Stimulated activated CD4-positive, alpha-beta T cell treated with anti-CD3 and anti-CD28 coated beads, Interleukin-2, amount 100 ng/mL, for 48 hours (primary cell): ENCODE measurements at places on chromosomes 11 and 22.

- no peak for DNase-seq
These were observed 22.3 kb downstream of the APOL5 start for GRCh38 chr22:35739931-35740380.

GRCh38 chr11:32068134-32068870 is 22.6 kb upstream of the RCN1 start:
- no peak for DNase-seq

DNA sequence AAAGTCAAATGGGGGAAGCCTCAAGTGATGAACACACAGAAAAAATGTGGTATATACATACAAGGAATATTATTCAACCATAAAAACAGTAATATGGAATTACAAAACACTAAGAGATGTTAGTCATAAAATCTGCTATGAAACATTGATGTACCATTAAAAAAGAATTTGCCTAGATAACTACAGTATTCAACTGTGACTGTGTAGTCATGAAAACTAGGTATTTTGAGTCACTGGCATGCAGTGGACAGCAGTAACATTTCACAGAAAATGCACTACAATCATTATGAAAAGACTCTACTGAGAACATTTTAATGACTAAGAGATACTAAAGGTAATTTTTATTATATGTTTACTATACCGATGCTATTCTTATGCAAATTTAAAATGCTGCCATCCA is 11.7 kb downstream of the ZNF195 start:
- DNase-seq = no peak

GRCh38 chr22:24894998-24895397 is 51.5 kb downstream of the LHFPL7 start:
- DNase-seq = no peak

DNA sequence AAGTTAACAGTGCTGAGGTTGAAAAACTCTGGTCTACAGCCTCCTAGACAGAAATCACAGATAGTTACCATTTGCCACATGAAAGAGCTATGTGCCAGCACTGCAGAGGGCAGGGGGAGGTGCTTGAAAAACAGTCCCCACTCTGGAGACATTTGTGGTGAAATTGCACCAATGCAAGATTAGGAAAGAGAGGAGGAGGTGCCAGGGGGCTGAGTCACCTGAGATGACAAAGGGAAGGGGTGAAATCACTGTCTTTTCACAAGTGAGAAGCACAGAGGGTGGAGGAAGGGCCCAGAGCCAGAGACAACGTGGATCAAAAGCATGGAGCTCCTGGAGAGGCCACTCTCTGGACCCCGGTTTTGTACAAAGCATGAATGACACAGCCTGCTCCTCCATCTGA is 196.3 kb downstream of the BUD13 start:
- DNase-seq = no peak

- DNase-seq = no peak
These were observed 4.6 kb upstream of the TMEM126A start for GRCh38 chr11:85643191-85643614.

GRCh38 chr11:127074151-127074761 is 73.7 kb upstream of the KIRREL3 start:
- no peak for DNase-seq

DNA sequence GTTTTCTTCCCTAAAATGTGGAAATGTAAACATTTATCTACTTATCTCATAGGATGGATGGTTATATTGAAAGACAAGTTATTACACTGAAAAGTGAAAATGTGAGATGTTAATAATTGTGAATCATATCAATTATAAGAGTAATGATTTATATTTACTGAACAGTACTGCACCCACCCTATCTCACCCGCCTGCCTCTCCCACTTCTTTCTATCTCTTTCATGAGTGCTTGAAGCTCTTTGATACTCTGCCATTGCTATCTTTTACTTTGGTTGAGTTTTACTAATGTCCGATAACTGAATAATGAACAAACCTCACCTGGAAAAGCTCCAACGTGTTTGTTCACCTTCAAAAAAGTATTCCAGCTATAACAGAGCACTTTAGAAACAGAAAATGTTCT is 263.0 kb upstream of the UBASH3B start:
- DNase-seq = no peak

DNA sequence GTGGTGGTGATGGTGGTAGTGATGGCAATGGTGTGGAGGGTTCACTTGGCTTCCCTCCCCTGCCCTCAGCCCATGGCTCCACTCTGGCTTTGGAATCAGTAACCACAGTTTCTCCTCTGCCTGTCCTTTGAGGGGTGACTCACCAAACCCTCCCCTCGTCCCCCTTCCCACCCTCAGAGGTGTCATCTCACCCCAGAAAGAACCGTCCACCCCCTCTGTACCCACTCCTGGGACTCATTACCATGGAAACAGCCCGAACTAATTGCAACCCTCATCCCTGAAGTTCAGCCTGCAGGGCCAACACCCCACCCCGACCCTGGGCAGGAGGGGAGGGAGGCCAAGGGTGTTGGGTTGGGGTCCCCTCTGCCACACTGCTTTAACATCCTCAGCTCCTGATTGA is 26.6 kb downstream of the PHLDB1 start:
- DNase-seq = no peak

DNA sequence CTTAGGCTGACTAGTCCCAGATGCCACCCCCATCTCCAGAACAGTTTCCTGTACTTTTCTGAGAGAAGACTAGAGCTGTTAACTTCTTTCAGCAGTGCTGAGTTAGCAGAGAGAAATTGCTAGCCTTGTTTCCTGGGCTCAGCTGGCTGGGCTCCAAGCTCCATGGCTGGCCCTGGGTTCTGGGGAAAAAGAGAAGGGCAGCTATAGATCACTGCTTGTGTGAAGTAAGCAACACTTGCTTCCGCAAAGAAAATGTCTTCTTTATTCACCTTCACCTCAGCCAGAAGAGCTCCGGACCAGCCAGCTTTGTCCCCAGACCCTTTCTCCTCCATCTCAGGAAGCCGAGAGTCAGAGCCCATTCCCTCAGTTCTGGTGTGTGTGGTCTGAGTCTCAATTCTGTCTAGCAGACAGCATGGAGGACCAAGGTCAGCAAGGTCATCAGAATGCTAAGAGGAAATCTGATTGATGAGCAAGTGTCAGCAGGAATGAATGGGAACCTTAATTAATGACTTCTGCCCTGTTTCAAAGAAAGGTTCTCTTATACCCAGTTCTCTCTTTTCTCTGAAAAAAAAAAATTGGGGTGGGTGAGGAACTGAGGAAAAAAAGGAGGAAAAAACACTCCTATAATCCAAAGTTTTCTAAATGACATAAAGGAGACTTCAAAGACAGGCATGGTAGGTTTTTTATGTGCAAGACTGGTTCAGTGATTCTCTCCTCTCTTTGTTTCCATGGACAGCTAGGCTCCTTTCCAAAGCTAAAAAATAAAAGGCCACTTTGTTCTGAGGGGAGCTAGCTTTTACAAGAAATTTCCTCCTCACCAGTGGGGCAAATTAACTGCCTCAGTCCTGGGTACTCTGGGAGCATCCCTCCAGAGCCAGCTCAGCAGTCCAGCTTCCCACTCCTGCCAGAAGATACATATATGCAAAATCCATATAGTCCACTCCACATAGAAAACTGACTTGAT is 63.6 kb upstream of the FAM181B start:
- DNase-seq = no peak

- no peak for DNase-seq
These were observed 39.5 kb upstream of the PRODH start for GRCh38 chr22:18975434-18976196.

- DNase-seq = no peak
These were observed 11.3 kb upstream of the EFCAB6 start for GRCh38 chr22:43823353-43823908.

- DNase-seq = no peak
These were observed 29.6 kb downstream of the CTSC start for GRCh38 chr11:88307749-88308425.

DNA sequence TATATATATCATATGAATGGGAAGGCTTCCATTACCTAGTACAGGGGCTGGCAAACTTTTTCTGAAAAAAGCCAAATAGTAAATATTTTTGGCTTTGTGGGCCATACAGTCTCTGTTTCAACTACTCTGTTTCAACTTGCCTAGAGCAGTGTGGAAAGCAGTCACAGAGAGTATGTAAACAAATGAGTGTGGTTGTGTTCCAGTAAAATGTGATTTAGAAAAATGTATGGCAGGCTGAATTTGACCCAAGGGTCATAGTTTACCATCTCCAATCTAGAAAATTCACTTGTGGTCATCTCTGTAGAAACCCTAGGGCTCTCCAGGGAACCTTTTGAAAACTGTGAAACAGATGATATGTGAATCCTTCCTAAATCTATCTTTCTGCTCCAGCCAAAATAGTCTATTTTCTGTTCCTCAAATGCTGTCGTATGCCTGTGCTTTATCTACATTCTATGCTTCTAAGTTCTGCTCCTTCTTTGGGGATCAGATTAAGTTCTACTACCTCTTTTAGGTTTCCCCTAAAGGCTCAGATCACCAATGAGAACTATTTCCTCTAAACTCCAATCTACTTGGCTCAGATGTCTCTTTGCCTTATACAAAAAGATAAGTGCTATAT is 356.2 kb downstream of the METTL15 start:
- no peak for DNase-seq

GRCh38 chr11:36392196-36392595 is 96.1 kb downstream of the PRR5L start:
- DNase-seq = no peak

GRCh38 chr11:21385669-21386440 is 716.5 kb downstream of the NELL1 start:
- no peak for DNase-seq

DNA sequence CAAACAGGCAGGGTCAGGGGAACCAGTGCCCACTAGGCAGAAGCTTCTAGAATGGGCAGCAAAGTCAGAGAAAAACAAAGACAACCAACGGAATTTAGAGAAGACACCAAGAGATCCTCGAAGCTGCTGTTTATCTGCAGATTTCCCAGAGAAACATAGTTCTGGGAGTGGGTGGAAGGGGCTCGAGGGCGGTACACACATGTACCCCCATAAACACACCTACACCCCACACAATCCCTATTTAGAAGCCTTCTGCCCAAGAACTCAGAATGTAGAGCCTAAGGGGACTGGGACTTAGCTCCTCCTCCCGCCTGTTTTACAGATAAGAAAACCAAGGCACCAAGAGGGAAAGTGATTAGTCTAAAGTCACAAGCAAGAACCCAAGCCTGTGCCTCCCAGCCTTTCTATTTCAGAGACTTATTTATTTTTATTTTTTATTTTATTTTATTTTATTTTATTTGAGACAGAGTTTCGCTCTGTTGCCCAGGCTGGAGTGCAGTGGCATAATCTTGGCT is 6.4 kb downstream of the NPTXR start:
- no peak for DNase-seq

- no peak for DNase-seq
These were observed 52.8 kb downstream of the LRRC32 start for GRCh38 chr11:76617553-76618265.

- no peak for DNase-seq
These were observed 976.2 kb downstream of the NTM start for GRCh38 chr11:132346558-132347148.

DNA sequence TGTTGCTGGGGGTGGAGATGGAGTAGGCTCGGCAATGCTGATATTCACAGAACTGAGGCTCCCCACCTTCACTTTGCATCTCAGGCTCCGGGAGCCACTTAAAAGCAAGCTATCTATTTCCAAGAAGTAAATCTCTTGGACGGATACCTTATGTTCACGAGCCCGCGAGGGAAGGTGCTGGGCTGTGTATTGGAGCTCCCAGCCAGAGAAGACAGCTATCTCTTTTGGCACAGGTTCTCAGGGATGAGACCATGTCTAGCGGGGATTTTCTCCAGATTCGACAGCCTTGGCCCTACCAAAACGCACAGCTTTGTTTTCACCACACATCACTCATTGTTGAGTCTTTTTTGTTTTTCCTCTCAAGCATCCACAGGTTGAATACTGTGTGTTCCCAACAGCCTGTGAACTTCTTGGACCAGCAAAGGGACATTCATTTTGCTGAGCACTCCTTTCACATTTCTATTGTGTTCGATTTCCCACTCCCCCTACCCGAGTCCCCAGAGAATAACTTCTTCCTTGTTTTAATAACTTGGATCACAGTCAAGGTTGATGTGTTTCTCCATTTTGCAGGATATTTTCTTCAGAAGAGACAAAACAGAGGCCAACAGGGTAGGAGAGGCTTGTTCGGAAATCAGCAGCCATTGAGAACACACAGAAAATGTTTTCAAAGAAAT is 23.3 kb downstream of the WT1 start:
- no peak for DNase-seq

GRCh38 chr11:8988329-8989234 is 15.2 kb downstream of the NRIP3 start:
- no peak for DNase-seq

DNA sequence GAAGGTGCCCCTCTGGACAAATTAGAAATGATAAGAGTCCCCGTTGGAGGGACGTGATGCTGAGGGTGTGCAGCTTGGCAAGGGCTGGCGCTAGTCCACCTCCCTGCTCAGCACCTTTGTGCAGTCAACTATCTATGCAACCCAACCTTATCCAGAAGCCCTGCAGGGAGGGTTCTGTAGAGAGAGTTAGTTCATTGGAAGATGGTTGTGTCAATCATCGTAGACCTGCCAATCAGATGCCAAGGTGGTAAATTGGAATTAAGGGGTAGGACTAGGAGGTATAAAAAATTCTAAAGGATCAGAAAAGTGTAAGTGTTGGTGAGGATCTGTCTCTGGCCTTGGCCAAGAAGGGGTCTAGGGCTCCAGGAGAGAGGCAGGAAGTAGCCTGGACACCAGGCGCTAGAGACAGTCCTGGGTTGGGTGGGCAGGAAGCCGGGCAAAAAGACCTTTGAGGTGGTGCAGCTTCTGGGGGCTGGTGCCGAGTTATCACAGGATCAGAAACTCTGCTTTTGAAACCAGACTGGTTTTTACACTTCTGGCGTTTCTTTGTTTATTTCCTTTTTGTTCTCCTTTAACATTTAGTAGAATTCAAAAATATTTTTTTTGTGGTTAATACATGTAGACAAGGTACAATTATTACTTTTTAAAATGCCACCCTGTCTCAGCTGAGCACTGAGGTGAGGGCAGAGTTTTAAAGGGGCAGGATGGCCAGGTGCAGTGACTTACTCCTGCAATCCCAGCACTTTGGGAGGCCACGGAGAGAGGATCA is 1.6 kb downstream of the C1QTNF6 start:
- DNase-seq = no peak
